Activated T-helper 2 cell treated with anti-CD3 and anti-CD28 coated beads, Interferon-gamma antibody, Interleukin-2, Interleukin-4, amounts not matched to agents 10 μg/mL and 5 μg/mL and 100 μg/mL, durations not matched to agents 14 hours and 24 hours and 36 hours (primary cell): ENCODE measurements at places on chromosomes 2 and 18.

- no peak for DNase-seq
Observed at GRCh38 chr2:54483426-54483825, 27.3 kb downstream of the SPTBN1 start.

- no peak for DNase-seq
Observed at GRCh38 chr2:50449306-50449705, 582.6 kb downstream of the NRXN1 start.

- DNase-seq = no peak
Observed at GRCh38 chr2:168583064-168583709, 127.1 kb downstream of the CERS6 start.

DNA sequence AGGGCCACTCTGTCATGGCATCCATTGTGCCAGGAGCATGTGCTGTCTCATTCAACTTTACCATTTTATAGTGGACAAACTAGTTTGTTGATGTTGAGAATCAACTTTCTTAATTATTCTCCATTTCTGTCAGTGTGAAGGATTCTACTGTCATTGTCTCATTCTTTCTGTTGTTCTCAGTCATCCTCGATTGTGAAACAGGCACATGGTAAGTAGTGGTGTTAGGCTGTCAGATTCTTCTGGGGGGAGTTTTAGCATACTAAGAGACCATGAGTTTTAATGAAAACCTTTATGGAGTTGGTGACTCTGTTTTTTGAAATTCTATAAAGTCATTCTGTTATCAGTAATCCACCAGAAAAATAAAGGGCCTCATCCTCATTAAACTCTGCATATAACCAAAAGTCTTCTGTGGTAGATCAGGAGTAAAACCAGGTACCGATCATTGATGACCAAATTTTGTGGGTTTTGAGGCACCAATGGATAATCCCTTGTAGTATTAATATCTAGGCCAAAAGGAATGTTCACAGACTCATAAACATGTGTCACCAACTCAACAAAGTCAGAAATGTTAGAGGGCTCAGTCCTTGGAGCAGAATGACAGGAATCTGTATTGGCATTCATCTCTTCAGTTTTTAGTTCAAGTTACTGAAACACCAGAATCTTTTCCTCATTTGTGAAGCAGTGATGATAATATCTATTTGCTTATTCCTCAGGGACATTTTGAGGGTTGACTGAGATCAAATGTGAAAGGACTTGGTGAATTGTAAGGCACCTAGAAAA lies 73.2 kb downstream of the CERS6 start:
- DNase-seq = no peak

DNA sequence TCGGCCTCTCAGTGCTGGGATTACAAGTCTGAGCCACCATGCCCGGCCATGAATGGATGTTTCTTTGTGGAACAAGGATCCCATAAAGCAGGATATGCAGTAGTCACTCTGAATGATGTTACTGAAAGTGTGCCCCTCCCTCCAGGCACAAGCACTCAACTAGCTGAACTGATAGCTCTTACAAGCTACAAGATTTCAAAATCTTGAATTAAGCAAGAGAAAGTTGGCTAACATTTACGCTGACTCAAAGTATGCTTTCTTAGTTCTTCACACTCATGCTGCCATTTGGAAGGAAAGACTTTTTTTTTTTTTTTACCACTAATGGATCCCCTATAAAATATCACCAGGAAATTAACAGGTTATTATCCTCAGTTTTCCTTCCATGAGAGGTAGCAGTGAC lies 549.0 kb upstream of the PKDCC start:
- no peak for DNase-seq

- no peak for DNase-seq
Observed at GRCh38 chr2:68320118-68320641, 431 bp upstream of the CNRIP1 start.

DNA sequence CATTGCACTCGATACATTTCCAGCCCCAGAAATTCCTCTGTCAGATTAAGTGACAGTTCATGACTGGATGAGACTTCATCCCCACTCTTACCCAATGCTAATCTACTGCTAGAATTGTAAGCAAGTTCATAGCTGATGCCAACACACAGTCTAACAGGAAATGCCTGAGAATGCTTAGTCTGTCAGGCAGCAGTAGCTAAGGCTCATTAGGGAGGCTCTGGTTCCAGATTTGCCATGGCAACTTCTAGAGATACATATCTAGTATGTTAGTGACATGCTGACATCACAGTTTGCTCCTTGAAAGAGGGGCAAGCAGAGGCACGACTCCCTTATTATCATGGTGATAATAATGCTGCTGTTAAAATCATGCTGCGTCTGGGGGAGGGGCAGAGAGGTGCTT lies 198.4 kb downstream of the RBM43 start:
- DNase-seq = no peak

DNA sequence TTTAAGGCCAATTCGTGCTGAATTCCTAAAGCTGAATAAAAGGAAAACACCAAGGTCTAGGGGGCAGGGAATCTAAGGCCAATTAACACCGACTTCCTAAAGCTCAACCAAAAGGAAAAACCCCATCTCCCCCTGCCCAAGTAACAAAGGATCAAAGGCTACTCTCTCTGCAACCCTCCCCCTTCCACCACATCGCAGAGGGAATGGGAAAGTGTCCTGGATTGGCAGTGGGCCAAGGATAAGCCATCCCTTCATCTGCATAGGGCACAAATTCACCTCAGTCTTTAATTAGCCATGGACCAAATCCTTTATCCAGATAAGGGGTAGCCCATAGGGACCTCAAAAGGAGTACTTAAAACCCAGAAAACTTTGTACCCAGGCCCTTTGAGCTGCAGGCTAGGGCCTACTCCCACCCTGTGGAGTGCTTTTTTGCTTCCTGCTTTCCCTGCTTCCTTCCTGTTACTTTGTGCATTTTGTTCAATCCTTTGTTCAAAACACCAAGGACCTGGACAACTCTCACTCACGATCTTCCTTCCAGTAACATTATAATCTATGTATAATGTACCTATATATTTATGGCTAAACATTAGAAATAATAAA lies 2119.8 kb upstream of the CELF4 start:
- no peak for DNase-seq

DNA sequence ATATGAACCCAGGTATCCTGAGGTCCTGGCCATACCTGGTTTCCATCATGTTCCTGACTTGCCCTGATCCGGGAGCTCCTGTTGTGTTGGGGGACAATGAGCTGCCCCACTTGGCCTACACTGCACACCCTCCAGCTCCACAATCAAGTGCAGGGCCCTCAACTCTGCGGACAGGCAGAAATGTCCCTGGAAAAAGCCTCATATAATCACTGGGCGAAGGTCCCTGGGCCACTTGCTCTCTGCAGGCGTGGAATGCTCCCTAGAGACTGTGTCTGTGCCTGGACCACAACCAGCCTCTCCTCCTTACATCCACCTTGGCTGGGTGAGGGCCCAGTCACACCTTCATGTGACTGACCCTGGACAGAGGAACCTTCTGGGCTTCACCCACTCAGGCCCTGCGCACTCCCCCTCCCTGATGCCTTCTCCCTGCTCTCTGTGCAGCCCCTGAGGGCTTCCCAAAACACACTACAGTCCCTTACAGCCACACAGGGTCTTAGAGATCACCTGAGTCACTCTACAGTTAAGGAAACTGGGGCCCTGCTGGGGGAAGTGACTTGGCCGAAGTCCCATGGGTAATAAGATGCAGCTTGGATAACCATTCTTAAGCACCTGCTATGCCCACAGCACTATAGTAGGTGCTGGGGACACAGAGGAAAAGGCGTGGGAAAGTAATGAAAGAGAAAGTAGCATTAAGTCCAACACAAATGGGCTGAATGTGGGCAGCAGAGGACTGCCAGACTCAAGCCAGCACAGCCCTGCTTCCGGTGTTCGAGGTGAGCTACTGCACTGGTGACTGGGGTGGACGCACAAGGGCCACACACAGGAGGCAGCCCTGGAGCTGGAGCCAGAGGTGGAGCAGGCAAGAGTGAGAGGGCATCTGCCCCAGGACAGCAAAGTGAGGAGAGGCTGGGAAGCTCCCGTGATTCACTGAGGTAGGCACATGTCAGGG lies 9.8 kb downstream of the BOLA3 start:
- DNase-seq = no peak

DNA sequence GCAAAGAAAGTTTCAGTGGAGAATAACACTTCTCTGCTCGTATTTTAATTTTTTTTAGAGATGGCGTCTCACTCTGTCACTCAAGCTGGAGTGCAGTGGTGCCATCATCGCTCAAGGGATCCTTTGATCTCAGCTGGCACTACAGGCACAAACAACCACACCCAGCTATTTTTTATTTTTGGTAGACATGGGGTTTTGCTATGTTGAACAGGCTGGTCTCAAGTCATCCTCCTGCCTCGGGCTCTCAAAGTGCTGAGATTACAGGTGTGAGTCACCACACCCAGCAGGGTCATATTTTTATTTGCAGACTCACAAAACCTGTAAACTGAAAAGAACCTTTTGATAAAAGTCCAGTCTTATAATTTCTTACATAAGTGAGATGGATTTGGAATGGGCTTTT lies 2.6 kb downstream of the TRAK2 start:
- DNase-seq = no peak

DNA sequence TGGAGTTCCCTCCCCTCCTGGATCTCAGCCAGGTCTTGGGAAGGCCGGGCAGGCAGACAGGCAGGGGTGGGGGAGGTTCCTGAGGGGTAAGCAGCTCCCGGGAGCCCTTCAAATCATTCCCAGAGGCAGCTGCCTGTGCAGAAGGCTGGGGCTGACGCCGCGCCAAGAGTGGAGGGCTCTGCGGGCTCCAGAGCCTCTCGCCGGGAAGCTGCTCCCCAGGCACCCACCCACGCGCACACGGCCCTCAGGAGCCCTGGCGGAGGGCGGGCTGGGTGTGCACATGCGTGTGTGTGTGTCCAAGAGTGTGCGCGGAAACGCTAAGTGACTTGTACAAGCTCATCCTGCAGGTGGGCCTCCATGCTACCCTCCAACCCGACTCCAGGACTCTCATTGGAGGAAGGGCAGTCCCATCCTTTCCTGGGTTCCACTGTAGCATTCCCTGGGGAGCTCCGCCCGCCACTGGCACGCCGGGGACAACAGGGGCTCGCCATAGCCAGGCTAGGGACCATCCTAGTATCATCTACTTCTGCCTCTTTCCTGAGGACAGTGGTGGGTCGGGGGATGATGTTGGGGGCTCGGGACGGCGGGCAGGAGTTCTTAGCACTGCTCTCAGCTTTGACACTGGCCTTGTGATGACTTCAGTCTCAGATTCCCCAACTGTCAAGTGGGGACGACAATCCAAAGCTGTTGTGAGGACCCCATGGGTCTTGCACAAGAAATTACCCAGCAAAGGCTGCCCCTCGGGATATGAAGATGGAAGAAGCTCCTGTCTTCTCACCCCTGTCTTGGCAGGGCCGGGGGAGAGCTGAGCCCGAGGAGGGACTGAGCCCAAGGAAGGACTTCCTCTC lies 50.3 kb downstream of the INHBB start:
- no peak for DNase-seq

DNA sequence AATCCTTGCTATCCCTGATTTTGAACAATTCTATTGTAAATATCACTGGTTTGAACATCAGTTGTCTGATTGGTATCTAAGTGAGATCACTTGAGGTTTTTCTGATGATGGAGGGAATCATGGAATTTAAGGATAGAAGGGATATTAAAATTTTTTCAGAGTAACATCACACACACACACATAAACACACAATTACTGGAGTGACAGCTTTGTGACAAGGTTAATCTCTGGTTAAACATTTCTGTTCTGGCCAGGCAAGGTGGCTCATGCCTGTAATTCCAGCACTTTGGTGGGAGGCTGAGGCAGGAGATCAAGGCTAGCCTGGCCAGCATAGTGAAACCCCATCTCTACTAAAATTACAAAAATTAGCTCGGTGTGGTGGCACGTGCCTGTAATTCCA lies 85.3 kb downstream of the SOCS6 start:
- DNase-seq = no peak

GRCh38 chr18:78721238-78721875 lies 258.3 kb upstream of the SALL3 start:
- DNase-seq = no peak

- DNase-seq = no peak
Observed at GRCh38 chr2:191894681-191895147, 47.8 kb upstream of the CAVIN2 start.

DNA sequence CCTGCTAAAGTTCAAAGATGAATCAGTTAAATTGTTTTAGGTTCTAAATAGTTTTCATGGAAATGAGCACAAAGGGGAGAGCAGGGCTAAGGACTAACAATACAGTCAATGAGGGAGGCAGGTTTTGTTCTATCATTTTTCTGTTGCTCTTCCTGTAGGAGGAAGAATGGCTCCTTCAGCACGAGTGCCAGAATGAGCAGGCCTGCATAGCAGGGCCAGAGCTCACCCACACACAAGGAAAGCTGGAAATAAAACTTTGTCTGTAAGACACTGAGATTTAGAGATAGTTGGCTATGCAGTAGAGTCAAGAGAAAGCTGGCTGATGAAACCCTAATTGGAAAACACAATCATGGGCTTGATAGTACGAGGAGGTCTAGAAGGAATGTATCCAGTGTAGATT lies 313.3 kb downstream of the MBD2 start:
- no peak for DNase-seq

GRCh38 chr2:21591926-21592325 lies 468.2 kb downstream of the TDRD15 start:
- no peak for DNase-seq

DNA sequence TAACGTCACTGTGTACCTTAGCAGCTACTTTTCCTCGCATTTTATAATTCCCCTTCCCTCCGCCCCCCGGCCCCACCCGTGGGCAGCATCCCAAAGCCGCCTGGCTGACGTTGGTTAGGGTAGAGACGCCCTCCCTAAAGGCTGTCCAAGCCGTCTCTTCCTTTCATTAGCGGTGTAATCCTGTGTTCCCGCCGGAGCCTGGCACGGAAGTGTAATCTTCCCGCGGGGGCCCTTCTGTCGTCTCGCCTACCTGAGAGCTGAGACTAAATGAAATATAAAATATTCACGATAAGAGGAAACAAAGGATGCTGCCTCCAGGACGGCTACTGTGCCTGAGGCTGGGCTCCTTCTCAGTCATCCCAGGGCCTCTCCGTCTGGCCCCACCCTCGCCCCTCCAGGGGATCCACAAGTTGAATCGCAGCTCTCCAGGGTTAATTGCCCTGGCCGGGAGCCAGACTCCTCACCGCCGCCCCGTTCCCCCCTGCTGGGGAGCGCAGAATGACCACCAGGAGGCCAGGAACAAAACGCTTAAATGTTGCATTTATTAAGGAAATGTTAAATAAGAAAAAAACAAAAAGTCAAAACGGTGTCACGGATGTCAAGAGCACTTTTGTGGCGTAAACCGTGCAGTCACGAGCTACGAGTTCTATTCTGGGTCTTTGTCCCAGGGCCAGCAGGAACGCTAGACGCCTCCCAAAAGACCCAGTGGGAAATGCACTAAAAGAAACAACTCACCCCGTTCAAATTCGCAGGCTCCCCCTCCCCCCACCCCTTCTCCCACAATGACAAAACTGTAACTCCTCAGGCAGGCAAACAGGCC lies 1.5 kb downstream of the RPRM start:
- no peak for DNase-seq

- DNase-seq = no peak
Observed at GRCh38 chr2:177543007-177543760, 150.6 kb downstream of the AGPS start.

DNA sequence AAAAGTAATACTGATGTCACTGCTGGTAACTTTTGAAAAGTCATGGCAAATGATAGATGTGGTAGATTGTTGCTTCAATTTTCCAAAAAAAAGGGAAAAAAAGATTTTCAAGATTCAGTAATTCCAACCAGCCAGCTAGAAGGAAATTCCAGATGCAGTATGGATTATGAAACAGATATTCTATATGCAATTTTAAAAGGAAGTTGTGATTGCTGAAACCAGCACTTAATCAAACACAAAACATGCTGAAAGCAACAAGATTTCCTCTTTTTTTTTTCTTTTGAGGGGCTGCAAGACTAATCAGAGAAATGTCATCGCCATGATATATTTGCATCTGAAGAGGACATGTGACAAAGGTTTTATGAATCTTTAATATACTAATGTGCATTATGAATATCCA lies 5.1 kb upstream of the HNMT start:
- no peak for DNase-seq
